Activated CD8-positive, alpha-beta T cell treated with anti-CD3 and anti-CD28 coated beads for 36 hours (primary cell): ENCODE measurements at places on chromosomes 1 and 21.

DNA sequence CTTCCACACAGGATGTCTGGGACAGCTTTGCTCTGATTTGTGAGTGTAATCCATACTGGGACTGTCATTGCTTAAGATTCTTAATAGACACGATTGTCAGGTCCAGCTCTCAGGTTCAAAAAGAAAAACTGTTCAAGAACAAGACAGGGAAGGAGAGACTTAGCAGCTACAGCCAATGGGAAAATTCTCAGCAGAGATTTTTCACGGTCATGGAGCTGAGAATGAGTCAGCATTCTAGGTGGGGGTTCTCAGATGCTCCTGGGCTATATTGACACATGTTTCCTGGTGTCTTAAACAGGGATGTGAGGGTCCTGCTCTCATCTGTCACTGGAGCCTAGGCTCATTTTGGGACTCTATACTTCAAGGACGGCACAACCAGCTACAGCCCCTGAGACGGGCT is 318.3 kb downstream of the RRAGC start:
- H3K4me1 ChIP-seq: no peaks in the 10 kb centered on the region
- H3K27ac ChIP-seq: no peak overlapping the region
- H3K36me3 ChIP-seq: no peaks in the 10 kb centered on the region
- H3K4me3 ChIP-seq: no peak overlapping the region
- no peak for DNase-seq

DNA sequence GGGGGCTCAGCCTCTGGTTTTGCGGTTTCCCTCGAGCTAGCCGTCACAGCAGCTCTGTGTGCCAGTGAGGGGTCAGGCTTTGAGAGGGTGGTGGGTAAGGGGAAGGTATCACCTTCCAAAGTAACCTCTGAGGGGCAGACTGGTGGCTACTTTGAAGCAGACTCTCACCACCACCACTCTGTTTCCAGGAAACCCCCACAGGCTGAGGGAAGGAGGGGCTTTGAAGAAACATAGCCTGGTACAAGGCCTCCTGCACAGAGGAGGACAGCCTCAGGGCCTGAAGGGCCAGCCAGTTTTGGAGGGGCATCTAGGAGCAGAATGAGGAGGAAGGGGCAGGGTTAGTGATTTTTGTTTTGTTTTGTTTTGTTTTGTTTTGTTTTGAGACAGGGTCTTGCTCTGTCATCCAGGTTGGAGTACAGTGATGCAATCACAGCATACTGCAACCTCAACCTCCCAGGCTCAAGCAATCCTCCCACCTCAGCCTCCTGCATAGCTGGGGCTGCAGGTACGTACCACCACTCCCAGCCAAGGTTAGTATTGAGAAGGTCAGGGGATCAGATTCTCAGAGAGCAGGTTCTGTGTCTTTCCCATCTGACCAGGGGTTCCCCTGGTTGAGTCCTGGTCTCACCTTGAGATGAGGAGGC is 17.2 kb upstream of the ZNF683 start:
- peak overlapping the region; percentile 57 for H3K27ac ChIP-seq
- no peaks in the 10 kb centered on the region for H3K27me3 ChIP-seq
- H3K4me1 ChIP-seq: peaks cover 46% of the 10 kb centered on the region
- DNase-seq: peak; percentile 35
- H3K4me3 ChIP-seq: no peak overlapping the region

DNA sequence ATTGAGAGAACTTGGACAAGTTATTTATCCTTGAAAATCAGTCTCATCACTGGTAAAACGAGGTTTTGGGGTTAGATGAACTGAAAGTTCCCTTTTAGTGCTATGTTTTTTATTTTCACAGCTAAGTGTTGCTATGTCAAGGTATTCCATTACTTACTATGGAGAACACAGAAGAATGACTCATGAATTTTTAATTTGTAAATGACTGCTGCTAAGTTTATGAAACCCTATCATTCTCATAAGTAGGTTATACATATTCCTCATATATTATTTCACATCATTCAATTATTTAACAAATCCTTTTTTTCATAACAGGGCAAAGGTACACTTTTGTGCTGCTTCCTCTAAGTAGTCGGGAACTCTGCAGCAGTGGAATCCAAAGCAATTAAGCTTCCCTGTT is 52.2 kb upstream of the ATP1A1 start:
- no peaks in the 10 kb centered on the region for H3K27me3 ChIP-seq
- no peak overlapping the region for H3K27ac ChIP-seq
- no peaks in the 10 kb centered on the region for H3K36me3 ChIP-seq
- H3K4me3 ChIP-seq: no peak overlapping the region
- no peak for DNase-seq
- peaks cover 45% of the 10 kb centered on the region for H3K4me1 ChIP-seq

- no peak overlapping the region for H3K27ac ChIP-seq
- no peak for DNase-seq
- no peak overlapping the region for H3K4me3 ChIP-seq
- no peaks in the 10 kb centered on the region for H3K27me3 ChIP-seq
Measured at GRCh38 chr1:147167365-147167764, 4.9 kb downstream of the PRKAB2 start.

GRCh38 chr1:224805889-224806288 is 123.6 kb upstream of the DNAH14 start:
- H3K27ac ChIP-seq: no peak overlapping the region
- H3K27me3 ChIP-seq: no peaks in the 10 kb centered on the region
- H3K4me3 ChIP-seq: no peak overlapping the region
- DNase-seq: no peak
- H3K4me1 ChIP-seq: peaks cover 21% of the 10 kb centered on the region

GRCh38 chr21:34807881-34808568 is 139.2 kb downstream of the CLIC6 start:
- H3K27me3 ChIP-seq: no peaks in the 10 kb centered on the region
- peak overlapping the region; percentile 88 for H3K27ac ChIP-seq
- H3K4me3 ChIP-seq: peak overlapping the region; percentile 36
- H3K4me1 ChIP-seq: peaks cover 78% of the 10 kb centered on the region
- H3K36me3 ChIP-seq: peaks cover 35% of the 10 kb centered on the region
- DNase-seq: peak; percentile 87

GRCh38 chr21:37168666-37169065 is 95.6 kb downstream of the TTC3 start:
- no peak for DNase-seq
- peaks cover 5% of the 10 kb centered on the region for H3K4me1 ChIP-seq

- H3K4me3 ChIP-seq: no peak overlapping the region
- H3K36me3 ChIP-seq: peaks cover 33% of the 10 kb centered on the region
- peaks cover 28% of the 10 kb centered on the region for H3K4me1 ChIP-seq
- no peak for DNase-seq
- H3K27ac ChIP-seq: no peak overlapping the region
- H3K27me3 ChIP-seq: no peaks in the 10 kb centered on the region
Measured at GRCh38 chr1:89894210-89895201, 73.7 kb downstream of the LRRC8D start.

DNA sequence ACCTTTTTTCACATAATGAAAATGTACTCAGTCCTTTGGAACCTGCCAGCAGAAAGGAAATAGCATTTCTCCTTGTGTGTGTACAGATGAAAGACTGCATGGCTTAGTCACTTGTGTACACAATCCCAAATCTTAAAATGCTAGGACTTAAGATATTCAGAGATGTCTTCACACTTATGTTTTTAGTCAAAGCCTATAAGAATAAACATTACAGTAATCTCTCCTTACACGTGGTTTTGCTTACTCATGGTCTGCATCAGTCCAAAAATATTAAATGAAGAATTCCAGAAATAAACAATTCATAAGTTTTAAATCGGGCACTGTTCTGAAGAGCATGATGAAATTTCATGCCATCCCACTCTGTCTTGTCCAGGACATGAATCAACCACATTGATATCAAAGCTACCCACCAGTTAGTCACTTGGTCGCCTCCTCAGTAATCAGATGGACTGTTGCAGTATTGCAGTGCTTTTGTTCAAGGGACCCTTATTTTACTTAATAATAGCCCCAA is 75.7 kb upstream of the RRP15 start:
- no peak overlapping the region for H3K27ac ChIP-seq
- no peak overlapping the region for H3K4me3 ChIP-seq
- H3K36me3 ChIP-seq: no peaks in the 10 kb centered on the region
- no peak for DNase-seq
- peaks cover 10% of the 10 kb centered on the region for H3K27me3 ChIP-seq
- H3K4me1 ChIP-seq: no peaks in the 10 kb centered on the region

DNA sequence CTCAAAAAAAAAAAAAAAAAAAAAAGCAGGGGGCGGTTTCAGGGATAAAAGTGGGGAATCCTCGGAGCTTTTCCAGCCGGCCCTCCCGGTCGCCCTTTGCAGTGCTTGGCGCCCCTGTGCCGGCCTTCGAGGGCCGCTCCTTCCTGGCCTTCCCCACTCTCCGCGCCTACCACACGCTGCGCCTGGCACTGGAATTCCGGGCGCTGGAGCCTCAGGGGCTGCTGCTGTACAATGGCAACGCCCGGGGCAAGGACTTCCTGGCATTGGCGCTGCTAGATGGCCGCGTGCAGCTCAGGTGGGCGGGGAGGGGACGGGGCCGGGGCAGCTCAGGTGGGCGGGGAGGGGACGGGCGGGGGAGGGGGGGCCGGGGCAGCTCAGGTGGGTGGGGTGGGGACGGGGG is 25.3 kb downstream of the RNF223 start:
- H3K27me3 ChIP-seq: no peaks in the 10 kb centered on the region
- H3K4me1 ChIP-seq: no peaks in the 10 kb centered on the region
- no peak overlapping the region for H3K27ac ChIP-seq
- no peak for DNase-seq

DNA sequence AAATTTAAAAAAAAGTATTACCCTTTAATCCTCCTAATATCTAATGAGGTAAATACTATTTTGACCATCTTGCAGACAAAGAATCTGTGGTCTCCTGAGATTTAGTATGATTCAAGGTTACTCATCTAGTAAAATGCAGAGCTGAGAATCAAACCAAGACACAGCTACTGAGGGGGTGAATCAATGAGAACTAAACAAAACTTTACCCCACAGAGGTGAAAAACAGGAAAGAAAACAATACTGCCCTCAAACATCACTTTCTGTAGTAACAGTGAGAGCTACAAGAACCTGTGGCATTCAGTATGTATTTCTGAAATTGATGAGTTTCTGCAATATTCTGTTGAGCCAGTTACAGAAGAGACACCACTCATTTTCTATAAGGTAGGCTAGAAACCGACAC is 85.1 kb downstream of the JAK1 start:
- peak overlapping the region; percentile 16 for H3K27ac ChIP-seq
- DNase-seq: no peak
- peaks cover 33% of the 10 kb centered on the region for H3K36me3 ChIP-seq
- no peak overlapping the region for H3K4me3 ChIP-seq
- H3K27me3 ChIP-seq: no peaks in the 10 kb centered on the region

DNA sequence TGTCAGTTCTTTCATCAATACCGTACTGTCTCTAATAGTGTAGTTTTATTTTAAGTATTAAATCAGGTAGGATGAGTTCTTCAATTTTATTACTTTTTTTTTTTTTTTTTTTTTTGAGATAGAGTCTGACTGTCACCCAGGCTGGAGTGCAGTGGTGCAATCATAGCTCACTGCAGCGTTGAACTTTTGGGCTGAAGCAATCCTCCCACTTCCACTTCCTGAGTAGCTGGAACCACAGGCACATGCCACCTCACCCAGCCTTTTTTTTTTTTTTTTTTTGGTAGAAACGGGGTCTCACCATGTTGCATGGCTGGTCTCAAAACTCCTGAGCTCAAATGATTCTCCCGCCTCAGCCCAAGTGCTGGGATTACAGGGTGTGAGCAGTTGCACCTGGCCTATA is 44.3 kb downstream of the INAVA start:
- no peak overlapping the region for H3K27ac ChIP-seq
- no peak overlapping the region for H3K4me3 ChIP-seq
- no peaks in the 10 kb centered on the region for H3K27me3 ChIP-seq
- H3K36me3 ChIP-seq: no peaks in the 10 kb centered on the region
- peaks cover 5% of the 10 kb centered on the region for H3K4me1 ChIP-seq

DNA sequence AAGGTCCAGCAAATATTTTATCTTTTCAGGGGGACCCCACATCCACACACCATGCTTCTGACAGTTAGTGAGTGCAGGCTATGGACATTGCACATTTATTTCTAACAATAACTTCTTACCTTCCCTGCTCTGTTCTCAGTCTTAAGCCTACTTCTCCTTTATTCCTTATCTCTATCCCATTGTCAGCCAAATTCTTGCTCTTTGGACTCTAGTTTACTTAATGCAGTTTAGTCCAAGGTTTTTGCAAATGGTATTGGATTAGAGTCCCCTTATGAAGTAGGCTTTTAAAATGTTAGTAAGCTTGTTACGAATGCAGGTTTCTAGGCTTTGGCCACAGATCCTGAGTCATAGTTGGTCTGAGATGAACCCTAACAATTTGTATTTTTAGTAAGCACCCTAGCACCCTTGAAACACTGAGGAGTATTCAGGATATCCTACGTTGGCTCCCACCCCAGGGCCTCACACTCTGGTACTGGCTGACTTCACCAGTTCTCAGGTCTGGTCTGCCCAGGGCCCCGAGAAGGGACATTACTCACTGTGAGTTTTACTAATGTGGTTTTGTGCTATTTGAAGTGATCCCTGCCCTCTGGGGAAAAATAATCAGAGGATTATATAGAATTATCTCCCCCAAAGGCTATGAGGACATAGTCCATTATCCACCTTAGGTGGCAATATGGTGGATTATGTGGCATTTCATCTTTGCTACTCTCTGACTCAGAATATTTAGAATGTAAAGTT is 239.5 kb downstream of the TGFB2 start:
- no peak for DNase-seq
- no peaks in the 10 kb centered on the region for H3K36me3 ChIP-seq
- no peak overlapping the region for H3K4me3 ChIP-seq
- no peak overlapping the region for H3K27ac ChIP-seq
- peaks cover 17% of the 10 kb centered on the region for H3K27me3 ChIP-seq

DNA sequence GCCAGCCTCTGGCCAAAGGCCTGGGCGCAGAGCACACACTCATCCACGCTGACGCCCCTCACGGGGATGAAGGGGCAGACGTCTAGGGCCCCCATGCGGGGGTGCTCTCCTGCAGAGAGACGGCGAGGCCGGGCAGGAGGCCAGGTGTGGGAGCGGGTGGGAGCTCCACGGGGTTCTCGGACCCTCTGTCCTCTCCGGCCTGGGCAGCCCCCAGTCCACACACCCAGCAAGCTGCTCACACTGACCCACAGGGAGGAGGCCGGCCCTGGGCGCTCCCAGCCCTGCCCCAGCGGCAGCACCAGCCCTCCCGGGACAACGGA is 2.5 kb downstream of the FTCD start:
- H3K36me3 ChIP-seq: no peaks in the 10 kb centered on the region
- H3K4me3 ChIP-seq: no peak overlapping the region
- H3K27ac ChIP-seq: no peak overlapping the region
- H3K27me3 ChIP-seq: no peaks in the 10 kb centered on the region
- no peak for DNase-seq

- no peak overlapping the region for H3K4me3 ChIP-seq
- H3K36me3 ChIP-seq: no peaks in the 10 kb centered on the region
- H3K27me3 ChIP-seq: no peaks in the 10 kb centered on the region
- H3K27ac ChIP-seq: no peak overlapping the region
- DNase-seq: peak; percentile 38
Measured at GRCh38 chr1:119582801-119583200, 65.3 kb downstream of the ZNF697 start.

DNA sequence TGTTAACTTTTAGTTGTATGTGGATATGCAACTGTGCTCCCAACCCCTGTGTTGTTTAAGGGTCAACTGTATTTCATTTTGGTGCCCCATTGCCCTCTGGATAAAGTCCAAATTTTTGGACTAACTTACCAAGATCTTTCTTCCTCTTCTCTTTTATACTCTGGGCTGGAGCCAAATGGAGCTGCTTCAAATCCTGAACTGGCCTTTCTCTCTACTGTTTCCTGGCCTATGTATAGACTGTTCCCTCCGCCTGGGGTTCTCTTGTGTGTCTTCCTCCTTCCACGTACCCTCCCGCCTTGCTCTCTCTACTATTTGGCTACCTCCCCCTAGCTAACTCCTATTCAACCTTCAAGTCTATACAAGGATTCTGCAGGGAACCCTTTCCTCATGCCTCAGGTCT is 8.4 kb upstream of the CDC14A start:
- DNase-seq: no peak
- no peak overlapping the region for H3K27ac ChIP-seq
- no peaks in the 10 kb centered on the region for H3K27me3 ChIP-seq
- no peaks in the 10 kb centered on the region for H3K36me3 ChIP-seq
- H3K4me1 ChIP-seq: no peaks in the 10 kb centered on the region
- no peak overlapping the region for H3K4me3 ChIP-seq
